ENCODE measurements at places on chromosomes 11 and 22. TPM values are rescaled to one million over a fixed set of nuclear protein-coding genes. Genes with fewer than 3 reads are reported as not detected.

GRCh38 chr22:22877523-22878210 lies 9.9 kb upstream of the IGLL5 start:
- DNase-seq = peak; percentile 74
- no peaks in the 10 kb centered on the region for H3K36me3 ChIP-seq
- no peaks in the 10 kb centered on the region for H3K27me3 ChIP-seq
- H3K4me1 ChIP-seq = no peaks in the 10 kb centered on the region

The CCDC89 gene
- 43.1 TPM for total RNA-seq

DNA sequence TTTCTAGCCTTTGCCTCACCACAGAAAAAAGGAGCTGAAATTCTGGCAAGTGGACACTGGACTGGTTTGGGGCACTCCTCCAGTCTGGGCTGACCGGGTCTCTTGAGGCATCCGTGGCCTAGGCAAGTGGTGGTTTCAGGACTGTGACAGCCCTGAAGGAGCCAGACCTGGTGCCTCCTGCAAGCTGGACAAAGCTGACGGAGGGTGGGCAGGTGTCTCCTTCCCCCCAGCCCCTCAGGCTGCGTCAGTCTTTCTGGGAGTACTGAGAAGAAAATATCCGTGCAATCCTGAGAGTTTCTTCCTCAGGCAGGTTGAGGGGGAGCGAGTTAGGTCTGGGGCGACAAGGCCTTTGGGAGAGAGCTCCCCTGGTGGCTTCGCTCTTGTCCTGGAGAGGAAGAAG lies 4.3 kb upstream of the UCP3 start:
- no peaks in the 10 kb centered on the region for H3K27me3 ChIP-seq
- H3K4me1 ChIP-seq = no peaks in the 10 kb centered on the region
- H3K36me3 ChIP-seq = no peaks in the 10 kb centered on the region
- H3K4me3 ChIP-seq = no peak overlapping the region

- DNase-seq = no peak
- no peak overlapping the region for H3K4me3 ChIP-seq
- H3K27me3 ChIP-seq = no peaks in the 10 kb centered on the region
- H3K4me1 ChIP-seq = peaks cover 16% of the 10 kb centered on the region
Measured at GRCh38 chr11:124882339-124883071, 15.2 kb downstream of the ROBO4 start.

- DNase-seq = no peak
- no peaks in the 10 kb centered on the region for H3K27me3 ChIP-seq
- H3K4me1 ChIP-seq = no peaks in the 10 kb centered on the region
- H3K36me3 ChIP-seq = no peaks in the 10 kb centered on the region
Measured at GRCh38 chr11:40445391-40445790, 1014.1 kb downstream of the LRRC4C start.

- DNase-seq = no peak
- H3K27ac ChIP-seq = no peak overlapping the region
- H3K4me3 ChIP-seq = no peak overlapping the region
- no peaks in the 10 kb centered on the region for H3K36me3 ChIP-seq
Measured at GRCh38 chr11:63554877-63555223, 8.3 kb downstream of the PLAAT2 start.

- H3K4me3 ChIP-seq = no peak overlapping the region
- H3K27me3 ChIP-seq = no peaks in the 10 kb centered on the region
- no peaks in the 10 kb centered on the region for H3K4me1 ChIP-seq
- no peak for DNase-seq
Measured at GRCh38 chr11:23423656-23424055, 563.4 kb upstream of the CCDC179 start.

The SCUBE2 gene
- total RNA-seq = 5.0 TPM

The LAYN gene
- total RNA-seq = 9.5 TPM

The CRYAB gene
- total RNA-seq = 20.6 TPM

DNA sequence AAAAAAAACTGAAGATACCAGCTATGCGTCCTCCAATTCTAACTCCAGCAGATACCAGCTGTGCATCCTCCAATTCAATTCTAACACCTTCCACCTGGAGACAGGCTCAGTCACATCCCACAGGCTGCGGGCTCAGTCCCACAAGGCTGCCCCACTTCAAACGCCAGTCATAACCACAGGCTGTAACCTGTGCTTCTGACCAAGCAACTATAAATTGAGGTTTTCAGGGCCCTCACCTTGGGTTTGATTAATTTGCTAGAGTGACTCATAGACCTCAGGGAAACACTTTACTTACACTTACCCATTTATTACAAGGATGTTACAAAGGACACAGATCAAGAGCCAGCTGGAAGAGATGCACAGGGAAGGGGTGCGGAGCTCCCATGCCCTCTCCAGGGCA lies 32.4 kb upstream of the MSANTD2 start:
- no peak overlapping the region for H3K27ac ChIP-seq
- H3K4me3 ChIP-seq = no peak overlapping the region
- H3K4me1 ChIP-seq = peaks cover 4% of the 10 kb centered on the region
- H3K36me3 ChIP-seq = no peaks in the 10 kb centered on the region
- H3K27me3 ChIP-seq = no peaks in the 10 kb centered on the region

- H3K4me1 ChIP-seq = no peaks in the 10 kb centered on the region
- no peak overlapping the region for H3K4me3 ChIP-seq
- H3K27ac ChIP-seq = no peak overlapping the region
- no peaks in the 10 kb centered on the region for H3K27me3 ChIP-seq
Measured at GRCh38 chr11:32081901-32082300, 9.0 kb upstream of the RCN1 start.

The CHRNA10 gene
- total RNA-seq = 2.5 TPM

DNA sequence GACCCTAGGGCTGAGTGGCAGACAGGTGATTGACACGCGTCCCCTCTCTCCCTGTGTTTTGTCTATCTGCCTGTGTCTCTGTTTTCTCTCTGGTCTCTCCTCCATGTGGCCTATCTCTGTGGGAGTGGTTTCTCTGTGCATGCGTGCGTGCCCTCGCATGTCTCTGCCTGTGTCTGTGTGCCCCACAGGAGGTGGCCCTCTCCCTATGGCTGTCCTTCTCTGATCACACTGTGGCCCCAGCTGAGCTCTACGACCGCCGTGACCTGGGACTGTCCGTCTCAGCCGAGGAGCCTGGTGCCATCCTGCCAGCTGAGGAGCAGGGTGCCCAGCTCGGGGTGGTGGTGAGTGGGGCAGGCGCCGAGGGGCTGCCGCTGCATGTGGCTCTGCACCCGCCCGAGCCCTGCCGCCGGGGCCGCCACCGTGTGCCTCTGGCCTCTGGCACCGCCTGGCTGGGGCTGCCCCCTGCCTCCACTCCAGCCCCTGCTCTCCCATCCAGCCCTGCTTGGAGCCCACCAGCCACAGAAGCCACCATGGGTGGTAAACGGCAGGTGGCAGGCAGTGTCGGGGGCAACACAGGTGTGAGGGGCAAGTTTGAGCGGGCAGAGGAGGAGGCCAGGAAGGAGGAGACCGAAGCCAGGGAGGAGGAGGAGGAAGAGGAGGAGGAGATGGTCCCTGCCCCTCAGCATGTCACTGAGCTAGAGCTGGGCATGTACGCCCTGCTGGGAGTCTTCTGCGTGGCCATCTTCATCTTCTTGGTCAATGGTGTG lies 11.6 kb downstream of the TMEM132A start:
- no peaks in the 10 kb centered on the region for H3K4me1 ChIP-seq
- H3K27me3 ChIP-seq = no peaks in the 10 kb centered on the region
- H3K36me3 ChIP-seq = no peaks in the 10 kb centered on the region
- H3K27ac ChIP-seq = no peak overlapping the region
- DNase-seq = no peak

GRCh38 chr11:95522874-95523273 lies 266.7 kb downstream of the FAM76B start:
- no peaks in the 10 kb centered on the region for H3K27me3 ChIP-seq
- no peaks in the 10 kb centered on the region for H3K36me3 ChIP-seq
- H3K4me3 ChIP-seq = no peak overlapping the region
- no peak for DNase-seq

DNA sequence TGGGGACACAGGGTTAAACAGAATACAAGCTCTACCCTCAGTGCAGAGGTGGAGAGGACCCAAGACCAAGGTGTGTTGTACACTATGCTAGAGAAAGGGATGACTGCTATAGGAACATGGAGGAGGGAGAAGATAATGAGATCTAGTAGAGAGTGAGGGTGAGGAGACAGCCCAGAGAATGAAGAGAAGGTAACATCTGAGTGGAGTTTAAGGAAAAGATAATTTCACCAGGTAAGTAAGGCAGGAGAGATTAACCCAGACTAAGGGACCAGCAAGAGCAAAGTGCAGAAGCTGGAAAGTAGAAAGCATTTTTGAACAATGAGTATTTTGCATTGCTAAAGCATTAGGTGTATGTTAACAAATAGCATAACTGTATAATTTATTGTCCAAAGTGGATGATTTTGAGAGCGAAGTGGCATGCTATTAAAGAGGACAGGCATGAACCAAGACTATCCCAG lies 128.8 kb downstream of the RASSF10 start:
- no peak overlapping the region for H3K27ac ChIP-seq
- no peak overlapping the region for H3K4me3 ChIP-seq
- DNase-seq = no peak
- H3K36me3 ChIP-seq = no peaks in the 10 kb centered on the region
- H3K4me1 ChIP-seq = no peaks in the 10 kb centered on the region
- H3K27me3 ChIP-seq = no peaks in the 10 kb centered on the region

DNA sequence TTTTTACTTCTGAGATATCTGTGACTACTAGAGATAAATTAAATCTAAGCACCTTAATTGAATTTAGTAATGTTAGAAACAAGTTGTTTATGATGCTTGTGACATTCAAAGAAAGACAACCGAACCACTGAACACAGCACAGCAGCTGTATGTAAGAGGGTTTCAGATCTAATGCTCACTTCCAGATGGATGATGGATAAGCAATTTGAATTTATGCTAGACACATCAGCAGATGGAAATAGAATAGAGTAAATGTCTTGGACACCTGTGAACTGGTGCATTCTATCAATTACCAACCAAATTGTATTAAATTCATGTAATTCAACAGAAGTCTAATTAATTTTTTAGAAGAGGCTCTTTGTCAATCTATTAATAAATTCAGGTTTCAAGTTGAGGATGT lies 306.3 kb downstream of the CNTN5 start:
- no peak overlapping the region for H3K4me3 ChIP-seq
- no peak for DNase-seq
- H3K36me3 ChIP-seq = no peaks in the 10 kb centered on the region
- H3K27ac ChIP-seq = no peak overlapping the region

The SMIM35 gene
- total RNA-seq = 0.19 TPM

DNA sequence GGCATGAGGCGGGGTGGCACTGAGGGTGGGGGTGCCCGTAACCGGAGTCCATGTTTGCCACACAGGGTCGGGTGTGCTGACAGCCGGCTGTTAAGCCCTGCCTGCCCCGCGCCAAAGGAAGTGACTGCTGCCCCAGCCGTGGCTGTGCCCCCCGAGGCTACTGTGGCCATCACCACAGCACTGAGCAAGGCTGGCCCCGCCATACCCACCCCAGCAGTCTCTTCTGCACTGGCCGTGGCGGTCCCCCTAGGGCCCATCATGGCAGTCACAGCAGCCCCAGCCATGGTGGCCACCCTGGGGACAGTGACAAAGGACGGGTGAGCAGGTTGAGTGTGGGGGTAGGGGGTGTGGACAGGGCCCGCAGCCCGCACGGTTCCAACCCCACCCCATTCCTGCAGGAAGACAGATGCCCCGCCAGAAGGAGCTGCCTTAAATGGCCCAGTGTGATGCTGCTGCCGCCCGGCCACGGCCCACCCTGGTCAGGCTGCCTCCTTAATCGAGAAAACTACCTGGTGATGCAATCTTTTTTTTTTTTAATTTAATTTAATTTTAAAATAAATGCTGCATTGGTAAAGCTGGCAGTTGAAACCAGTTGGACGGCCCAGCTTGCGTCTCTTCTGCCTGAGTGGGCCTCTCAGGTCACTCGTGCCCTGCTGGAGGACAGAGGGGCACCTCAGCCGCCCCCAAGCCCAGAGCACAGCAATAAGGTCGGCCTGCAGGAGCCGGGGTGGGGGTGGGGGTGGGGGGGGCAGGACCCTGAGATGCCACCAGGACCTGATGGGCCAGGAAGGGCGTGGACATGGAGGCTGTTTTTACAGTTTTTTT lies 30.8 kb downstream of the SBF1 start:
- H3K4me1 ChIP-seq = peaks cover 9% of the 10 kb centered on the region
- H3K27ac ChIP-seq = peak overlapping the region; percentile 11
- H3K36me3 ChIP-seq = no peaks in the 10 kb centered on the region
- no peak for DNase-seq
- no peaks in the 10 kb centered on the region for H3K27me3 ChIP-seq
- no peak overlapping the region for H3K4me3 ChIP-seq

- no peak overlapping the region for H3K27ac ChIP-seq
- no peak for DNase-seq
- H3K36me3 ChIP-seq = no peaks in the 10 kb centered on the region
Measured at GRCh38 chr11:34614344-34615104, 6.4 kb upstream of the EHF start.

GRCh38 chr11:122494221-122494620 lies 161.3 kb upstream of the UBASH3B start:
- H3K4me3 ChIP-seq = no peak overlapping the region
- H3K27me3 ChIP-seq = no peaks in the 10 kb centered on the region

DNA sequence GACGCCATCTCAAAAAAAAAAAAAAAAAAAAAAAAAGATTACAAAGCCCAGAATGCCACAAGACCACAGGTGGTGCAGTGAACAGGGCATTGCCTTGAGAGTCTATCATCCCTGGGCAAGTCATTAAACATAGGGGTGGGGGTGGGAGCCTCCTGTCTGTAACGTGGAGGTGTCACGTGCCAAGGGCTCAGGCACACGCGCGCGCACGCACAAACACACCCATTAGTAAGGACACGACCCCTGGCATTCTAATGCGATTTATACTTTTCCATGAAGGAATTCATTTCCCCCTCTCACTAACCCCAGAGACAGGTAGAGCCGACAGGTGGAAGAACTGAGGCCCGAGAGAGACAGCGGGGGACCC lies 5.8 kb upstream of the GCAT start:
- DNase-seq = no peak
- H3K27me3 ChIP-seq = no peaks in the 10 kb centered on the region
- no peaks in the 10 kb centered on the region for H3K36me3 ChIP-seq
- H3K27ac ChIP-seq = peak overlapping the region; percentile 55
- H3K4me1 ChIP-seq = peaks cover 33% of the 10 kb centered on the region
- peak overlapping the region; percentile 62 for H3K4me3 ChIP-seq

GRCh38 chr11:2387266-2387987 lies 10.3 kb downstream of the CD81 start:
- DNase-seq = no peak
- H3K36me3 ChIP-seq = no peaks in the 10 kb centered on the region
- H3K27ac ChIP-seq = peak overlapping the region; percentile 68
- no peak overlapping the region for H3K4me3 ChIP-seq
- H3K27me3 ChIP-seq = no peaks in the 10 kb centered on the region

Data from testis (tissue), 5 donors.